ENCODE measurements at places on chromosomes 2 and 18.

GRCh38 chr2:10965241-10965843, 53.6 kb downstream of the KCNF1 start:
- DNase-seq, result no peak

DNA sequence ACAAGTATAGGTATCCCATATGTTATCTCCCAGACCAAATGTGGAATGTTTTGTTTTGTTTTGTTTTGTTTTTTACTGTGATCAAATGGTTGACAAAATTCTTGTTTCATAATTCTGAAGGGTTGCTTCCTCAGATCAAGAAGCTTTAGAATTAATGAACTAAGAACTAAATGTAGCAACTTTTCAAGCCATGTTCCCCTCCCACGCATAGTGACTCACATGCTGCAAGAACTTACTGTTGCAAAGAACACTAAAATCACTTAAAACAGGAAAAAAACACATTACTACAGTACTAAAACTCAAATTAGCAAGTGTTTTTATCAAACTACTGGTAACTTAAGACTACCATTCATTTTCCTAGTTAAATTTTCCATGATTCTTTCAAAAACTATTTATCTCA, 30.6 kb downstream of the HNRNPLL start:
- peak; percentile 98 for DNase-seq

- peak; percentile 66 for DNase-seq
Measured at GRCh38 chr2:46569061-46569560, 89.7 kb downstream of the TMEM247 start.

- DNase-seq, result no peak
Measured at GRCh38 chr2:184956856-184957255, 358.5 kb downstream of the ZNF804A start.

DNA sequence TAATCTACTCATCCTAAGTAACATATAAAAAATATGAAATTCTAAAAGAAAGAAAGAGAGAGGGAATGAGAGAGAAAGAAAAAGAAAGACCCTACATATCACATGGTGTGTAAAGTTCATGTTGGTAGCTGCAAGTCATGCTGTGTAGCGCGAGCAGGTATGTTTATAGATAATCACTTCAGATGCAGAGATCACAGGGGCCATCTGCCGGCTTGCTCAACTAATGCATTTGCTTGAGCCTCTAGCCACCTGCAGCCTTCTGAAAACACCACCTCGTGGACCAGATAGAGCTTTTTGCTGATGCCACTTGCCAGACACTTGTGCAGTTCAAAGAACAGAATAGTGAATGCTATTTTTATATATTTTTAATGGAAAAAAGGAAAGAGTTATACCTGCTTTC, 37.6 kb downstream of the CDH7 start:
- DNase-seq, result no peak

- DNase-seq, result no peak
Measured at GRCh38 chr2:19776941-19777514, 124.8 kb downstream of the TTC32 start.

DNA sequence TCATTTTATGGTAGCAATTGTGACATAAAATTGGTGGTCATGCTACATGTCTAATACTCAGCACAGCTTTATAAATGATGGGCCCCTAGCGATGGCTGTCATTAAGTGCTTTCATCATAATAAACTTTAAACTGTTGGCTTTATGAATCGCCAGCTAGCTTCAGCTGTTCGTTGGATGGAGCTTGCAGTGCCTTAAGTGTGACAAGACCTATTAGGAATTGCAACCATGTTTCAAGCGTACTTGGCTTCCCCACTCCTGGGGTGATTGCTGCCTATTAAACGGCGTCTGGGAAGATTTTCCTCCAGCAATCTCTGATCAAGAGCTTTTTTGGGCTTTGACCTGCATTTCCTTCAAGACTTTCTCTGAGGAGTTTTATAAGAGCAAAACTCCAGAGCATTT, 164.5 kb upstream of the SIX3 start:
- no peak for DNase-seq

GRCh38 chr18:24766376-24766775, 305.9 kb downstream of the HRH4 start:
- DNase-seq, result no peak

All from inflammatory macrophage treated with lipopolysaccharide for 1 hour (primary cell).